ENCODE measurements at places on chromosomes 4 and X.

DNA sequence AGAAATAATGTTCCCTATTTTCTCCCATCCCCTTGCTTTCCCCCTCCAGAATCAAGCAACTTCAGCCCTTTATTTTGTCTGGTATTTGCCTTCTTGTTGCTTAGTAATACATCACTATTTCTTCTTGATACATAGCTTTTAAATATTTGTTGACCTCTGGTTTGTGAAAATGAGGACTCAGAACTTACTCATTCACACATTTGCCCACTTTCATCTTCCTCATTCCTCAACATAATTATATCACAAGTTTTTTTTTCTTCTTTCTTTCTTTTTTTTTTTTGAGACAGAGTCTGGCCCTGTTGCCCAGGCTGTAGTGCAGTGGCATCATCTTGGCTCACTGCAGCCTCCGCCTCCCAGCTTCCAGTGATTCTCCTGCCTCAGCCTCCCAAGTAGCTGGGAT lies 28.9 kb upstream of the NDUFC1 start:
- DNase-seq, result no peak

DNA sequence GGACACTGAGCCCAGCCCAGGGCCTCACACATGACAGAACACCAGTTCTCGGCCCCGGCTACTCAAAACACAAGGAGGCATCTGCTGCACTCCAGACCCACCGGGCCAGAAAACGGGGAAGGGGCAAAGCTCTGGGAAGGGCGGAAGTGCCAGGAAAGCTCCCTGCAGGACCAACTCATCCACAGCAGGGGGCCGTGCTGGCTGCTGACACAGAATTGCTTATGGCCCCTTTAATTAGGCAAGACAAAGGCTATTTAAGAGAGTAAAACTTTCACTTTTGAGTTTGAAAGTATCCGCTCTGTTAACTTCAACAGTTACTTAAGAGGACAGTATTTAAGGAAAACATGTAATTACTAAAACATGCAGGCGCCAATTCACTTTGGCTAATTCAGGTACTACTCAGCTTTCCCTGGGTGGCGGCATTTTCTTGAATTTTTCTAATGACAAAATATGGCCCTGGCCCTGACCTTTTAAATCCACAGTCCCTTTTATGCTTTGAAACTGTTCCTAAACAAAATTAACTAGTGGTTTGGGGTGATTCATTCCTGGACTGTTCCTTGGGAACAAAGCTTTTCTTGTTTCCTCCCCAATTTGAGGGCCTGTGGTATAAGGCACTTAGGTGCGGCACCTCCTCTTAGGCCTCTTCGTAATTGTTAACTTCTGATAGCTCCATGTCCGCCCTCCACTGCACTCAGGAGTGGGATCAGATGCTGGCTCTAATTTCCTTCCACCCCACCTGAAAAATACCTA lies 40.4 kb downstream of the NSG1 start:
- DNase-seq, result no peak

DNA sequence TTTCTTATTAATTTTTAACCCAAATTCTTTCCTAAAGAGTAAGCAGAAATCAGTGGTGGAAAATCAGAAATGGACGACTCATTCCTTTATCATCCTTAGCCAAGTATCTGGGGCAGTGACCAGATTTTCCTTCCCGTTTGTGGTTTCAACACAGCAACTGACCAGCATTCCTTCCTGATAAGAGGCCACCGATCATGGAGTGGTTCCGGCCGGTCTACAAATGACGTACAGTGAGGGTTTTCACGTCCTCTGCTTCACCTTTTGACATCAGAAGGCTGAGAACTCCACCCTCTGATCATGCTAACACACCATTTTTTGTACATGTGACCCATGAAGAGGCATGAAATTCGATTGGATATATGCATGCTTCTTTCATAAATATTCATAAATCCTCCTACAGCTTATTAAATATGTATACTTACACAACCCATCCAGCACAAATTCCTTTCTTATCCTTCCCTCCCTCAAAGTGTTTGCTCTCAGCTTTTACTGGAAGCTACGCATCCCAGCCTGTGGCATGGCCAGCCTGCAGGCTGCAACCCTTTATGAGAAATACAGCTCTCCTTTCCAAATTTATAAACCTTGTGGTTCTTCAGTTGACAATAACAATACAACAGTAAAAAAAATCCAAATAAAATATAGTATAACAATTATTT lies 173.0 kb upstream of the CASK start:
- DNase-seq, result peak; percentile 47

- DNase-seq, result no peak
Observed at GRCh38 chr4:123602007-123602406, 205.4 kb downstream of the SPRY1 start.

GRCh38 chrX:41137589-41137988 lies 52.3 kb downstream of the USP9X start:
- no peak for DNase-seq

DNA sequence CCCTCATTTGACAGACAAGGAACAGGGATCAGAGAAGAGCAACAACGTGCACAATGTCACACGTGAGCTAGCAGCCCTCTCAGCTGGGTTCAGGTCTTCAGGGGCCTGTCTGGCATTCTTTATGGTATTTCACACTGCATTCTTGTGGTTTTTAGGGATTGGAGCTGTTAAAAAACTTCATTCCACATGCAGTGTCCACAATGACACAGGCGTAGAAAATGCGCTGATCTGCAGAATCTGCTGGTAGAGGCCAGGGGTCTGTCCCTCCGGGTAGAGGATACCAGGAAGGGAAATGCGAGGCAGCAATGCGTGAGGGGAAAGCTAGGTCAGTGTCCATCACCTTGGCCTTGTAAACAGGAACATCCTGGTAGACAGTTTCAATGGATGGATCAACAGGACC lies 36.6 kb downstream of the MAP7D3 start:
- peak; percentile 88 for DNase-seq

- DNase-seq, result no peak
Observed at GRCh38 chr4:90349636-90350035, 222.4 kb downstream of the CCSER1 start.
